ENCODE measurements at places on chromosomes 6 and 20.

- DNase-seq, result no peak
These were observed 50.8 kb downstream of the GRM4 start for GRCh38 chr6:34095136-34095505.

DNA sequence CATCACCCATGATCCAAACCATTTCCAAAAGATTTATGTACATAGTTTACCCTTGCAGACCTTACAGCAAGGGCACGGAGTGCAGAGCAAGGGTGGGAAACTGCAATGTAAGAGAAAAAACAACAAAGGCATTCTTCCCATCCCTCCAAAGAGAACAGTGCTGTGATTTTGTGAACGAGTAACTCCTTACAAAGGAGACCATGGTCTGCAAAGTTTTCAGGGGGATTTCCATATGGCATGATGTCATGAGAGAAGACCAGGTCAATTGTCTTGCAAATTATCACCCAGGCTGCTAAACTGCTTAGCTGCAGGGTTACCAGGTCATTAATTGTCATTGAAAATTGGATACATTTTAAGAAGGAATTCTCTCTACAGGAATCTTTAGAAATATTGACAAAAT is 58.3 kb downstream of the LAMP5 start:
- no peak for DNase-seq

GRCh38 chr6:146985111-146985510 is 219.1 kb upstream of the STXBP5 start:
- DNase-seq, result no peak

GRCh38 chr6:167786853-167787675 is 39.6 kb upstream of the AFDN start:
- no peak for DNase-seq

GRCh38 chr6:15927531-15928225 is 201.2 kb upstream of the MYLIP start:
- DNase-seq, result no peak

GRCh38 chr20:22474224-22474623 is 110.1 kb downstream of the FOXA2 start:
- no peak for DNase-seq

- DNase-seq, result no peak
These were observed 52.3 kb upstream of the MLN start for GRCh38 chr6:33856031-33856590.

GRCh38 chr6:36268478-36269275 is 1.2 kb upstream of the PNPLA1 start:
- no peak for DNase-seq

DNA sequence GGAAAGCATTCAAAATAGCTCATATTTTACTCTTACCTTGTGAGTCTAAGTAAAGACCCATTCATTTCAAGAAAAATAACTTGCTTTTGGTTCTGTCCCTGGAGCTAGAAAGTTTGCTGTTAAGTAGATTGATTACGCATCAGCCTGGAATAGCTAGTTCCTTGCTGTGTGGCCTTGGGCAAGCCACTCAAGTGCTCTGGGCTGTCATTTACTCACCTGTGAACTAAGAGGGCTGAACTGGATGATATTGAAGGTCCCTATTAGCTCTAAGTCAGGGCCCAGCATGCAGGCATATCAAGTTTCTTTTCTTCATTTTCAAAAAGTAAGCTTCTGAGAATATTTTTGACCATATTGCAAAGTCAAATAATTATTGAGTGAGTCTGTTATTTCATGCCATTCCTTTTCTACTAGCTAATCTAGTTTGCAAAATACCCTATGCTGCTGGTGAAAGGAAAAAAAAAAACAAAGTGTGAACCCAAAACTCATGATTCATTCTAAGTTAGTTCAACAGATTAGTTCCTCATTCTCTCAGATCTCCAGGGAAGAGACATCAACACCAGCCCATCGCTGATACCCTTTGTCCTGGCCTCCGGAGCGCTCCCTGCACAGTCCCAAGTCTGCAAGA is 106.5 kb upstream of the GMDS start:
- DNase-seq, result no peak

- no peak for DNase-seq
These were observed 267.6 kb upstream of the SGK1 start for GRCh38 chr6:134585517-134585873.

GRCh38 chr6:156780102-156780641 is 3.0 kb downstream of the ARID1B start:
- DNase-seq, result peak; percentile 82

DNA sequence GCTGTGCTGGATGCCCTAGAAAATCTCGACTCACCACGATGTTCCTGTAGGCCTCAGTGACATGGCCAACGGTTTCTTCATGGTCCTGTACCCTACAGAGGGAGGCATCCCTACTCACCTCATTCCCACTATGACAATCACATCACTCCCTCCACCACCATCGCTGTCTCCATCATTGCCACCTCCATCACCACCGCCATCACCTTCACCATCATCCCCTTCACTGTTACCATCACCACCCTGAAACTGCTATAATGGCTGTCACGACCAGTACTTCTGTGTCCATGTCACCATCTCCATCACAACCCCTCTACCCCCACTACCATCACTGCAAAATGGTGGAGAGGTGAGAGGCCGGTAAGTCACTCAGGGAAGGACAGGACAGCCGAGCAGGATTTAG is 29.8 kb upstream of the MRPS18A start:
- DNase-seq, result no peak

GRCh38 chr6:36926708-36927513 is 27.6 kb upstream of the PI16 start:
- DNase-seq, result no peak

DNA sequence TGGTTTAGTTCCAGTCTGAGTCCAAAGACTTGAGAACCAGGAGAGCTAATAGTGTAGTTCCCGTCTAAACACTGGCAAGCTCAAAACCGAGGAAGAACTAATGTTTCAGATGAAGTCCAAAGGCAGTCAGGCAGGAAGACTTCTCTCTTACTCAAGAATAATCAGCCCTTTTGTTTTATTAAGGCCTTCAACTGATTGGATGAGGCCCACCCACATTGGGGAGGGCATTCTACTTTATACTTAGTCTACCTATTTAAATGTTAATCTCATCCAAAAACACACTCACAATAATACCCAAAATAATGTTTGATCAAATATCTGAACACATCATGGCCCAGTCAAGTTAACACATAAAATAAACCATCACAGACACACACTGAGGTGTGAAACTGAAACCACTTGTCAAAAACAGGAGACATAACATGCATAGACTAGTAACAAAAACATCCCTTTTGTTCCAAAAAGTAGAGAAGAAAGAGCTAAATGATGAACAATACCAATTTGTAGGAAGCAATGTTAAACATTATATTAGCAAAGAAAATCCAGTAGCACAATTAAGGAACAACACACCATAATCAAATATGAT is 50.2 kb upstream of the SENP6 start:
- no peak for DNase-seq

- no peak for DNase-seq
These were observed 43.2 kb downstream of the TMEM242 start for GRCh38 chr6:157280157-157280556.

DNA sequence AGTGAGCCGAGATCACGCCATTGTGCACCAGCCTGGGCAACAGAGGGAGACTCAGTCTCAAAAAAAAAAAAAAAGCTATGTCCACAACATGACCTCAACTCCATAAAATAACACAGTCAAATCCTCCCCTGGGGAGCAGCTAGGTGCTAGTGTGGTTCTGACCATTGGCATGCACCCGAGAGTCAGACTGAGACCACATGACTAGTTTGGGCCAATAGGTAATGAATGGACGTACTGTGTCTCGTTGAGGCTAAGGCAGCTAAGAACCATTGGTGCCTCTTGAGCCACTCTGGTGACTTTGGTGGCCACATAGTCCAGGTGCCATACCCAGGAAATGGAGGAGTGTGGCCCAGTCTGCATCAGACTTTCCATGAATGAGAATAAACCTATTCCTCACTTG is 40.3 kb downstream of the ATP9A start:
- no peak for DNase-seq

GRCh38 chr6:130409418-130410100 is 43.7 kb downstream of the TMEM200A start:
- DNase-seq, result no peak

DNA sequence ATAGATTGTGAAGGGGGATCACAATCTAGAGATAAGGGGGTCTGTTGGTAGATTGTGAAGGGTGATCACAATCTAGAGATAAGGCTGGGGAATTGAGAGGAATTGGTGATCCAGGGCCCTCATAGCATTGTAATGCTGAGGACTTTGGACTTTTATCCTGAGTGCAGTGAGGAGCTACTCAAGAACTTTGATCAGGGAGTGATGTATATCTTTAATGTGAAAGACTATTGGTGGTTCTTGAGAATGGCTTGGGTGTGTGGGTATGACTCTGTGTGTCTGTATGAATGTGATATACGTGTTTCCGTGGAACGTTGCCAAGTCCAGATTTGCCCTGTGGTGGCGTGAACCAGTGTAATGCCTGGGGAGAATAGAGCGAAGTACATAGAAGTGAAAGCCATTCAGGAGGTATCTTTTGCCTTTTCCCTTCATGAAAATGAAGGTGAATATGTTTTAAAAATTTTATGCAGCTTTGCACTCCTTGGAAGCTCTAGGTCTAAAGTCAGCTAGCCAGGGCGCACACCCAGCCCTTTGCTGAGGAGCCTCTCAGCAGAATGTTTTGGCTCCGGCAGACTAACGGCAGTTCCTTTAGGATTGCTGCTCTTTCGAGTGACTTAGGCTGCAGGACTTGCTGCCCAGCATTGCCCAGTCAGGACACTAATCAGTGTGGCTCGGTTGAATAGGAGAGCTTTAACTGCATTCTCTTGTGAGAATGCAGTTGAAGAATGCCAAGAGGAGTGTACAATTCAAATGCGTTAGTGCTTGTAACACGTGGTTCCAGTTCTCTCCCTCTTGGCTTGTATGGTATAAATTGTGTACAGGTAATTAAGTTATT is 3.5 kb downstream of the ZFAND3 start:
- peak; percentile 13 for DNase-seq

DNA sequence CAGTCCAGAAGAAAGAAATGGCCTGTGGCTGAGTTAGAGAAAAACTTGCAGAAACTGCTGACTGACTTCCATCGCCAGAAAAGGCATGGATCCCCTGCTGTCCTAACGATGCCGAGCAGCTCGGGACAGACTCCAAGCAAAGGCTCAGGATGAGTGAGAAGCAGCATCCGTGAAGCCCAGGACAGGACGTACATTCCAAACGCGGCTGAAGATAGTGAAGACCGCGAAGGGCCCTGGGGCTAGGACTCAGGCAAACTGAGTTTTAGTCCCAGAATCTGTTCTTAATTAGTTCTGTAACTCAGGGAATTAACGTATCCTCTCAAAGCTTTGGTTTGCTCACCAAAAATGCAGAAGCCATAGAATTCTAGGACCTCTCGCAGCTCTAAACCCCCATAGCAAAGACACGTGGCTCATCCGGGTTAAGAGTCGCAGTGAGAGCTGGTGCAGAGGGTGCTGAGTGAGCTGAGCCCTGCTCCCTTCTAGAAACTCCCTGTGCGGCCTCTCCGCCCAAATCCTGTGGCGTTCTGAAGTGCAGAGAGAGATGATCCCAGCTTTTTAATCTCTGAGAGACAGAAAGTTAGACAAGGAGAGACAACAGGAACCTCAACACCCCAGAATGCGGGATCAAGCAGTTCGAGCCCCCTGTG is 132.9 kb upstream of the THBS2 start:
- DNase-seq, result no peak

GRCh38 chr6:137666202-137666774 is 172.1 kb upstream of the OLIG3 start:
- no peak for DNase-seq

- no peak for DNase-seq
These were observed 62.6 kb downstream of the BANF2 start for GRCh38 chr20:17762243-17762872.

- DNase-seq, result no peak
These were observed 46.4 kb upstream of the CST5 start for GRCh38 chr20:23925789-23926525.

GRCh38 chr6:17276766-17277165 is 4.4 kb upstream of the RBM24 start:
- DNase-seq, result no peak

DNA sequence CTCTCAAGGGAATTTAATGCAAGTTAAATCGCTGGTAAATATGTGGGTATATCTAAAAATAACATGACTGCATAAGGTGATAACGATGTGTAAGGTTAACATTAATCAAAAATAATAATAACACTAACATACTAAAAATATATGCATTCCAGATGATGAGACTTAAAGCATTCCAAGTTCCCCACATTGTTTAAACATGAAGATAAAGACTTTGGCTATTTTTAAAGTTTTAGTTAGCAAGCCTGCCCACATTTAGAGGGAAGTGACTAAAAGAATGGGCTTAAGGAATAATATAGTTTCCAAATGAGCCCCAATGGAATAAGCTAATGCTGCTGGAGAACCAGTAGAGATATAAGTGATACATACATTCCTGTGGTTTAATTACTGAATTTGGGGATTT is 941.3 kb downstream of the TBC1D32 start:
- DNase-seq, result no peak

- DNase-seq, result peak; percentile 40
These were observed 4.4 kb upstream of the IFNGR1 start for GRCh38 chr6:137223370-137224131.

- DNase-seq, result no peak
These were observed 138.5 kb downstream of the LINC00237 start for GRCh38 chr20:20967564-20968184.

DNA sequence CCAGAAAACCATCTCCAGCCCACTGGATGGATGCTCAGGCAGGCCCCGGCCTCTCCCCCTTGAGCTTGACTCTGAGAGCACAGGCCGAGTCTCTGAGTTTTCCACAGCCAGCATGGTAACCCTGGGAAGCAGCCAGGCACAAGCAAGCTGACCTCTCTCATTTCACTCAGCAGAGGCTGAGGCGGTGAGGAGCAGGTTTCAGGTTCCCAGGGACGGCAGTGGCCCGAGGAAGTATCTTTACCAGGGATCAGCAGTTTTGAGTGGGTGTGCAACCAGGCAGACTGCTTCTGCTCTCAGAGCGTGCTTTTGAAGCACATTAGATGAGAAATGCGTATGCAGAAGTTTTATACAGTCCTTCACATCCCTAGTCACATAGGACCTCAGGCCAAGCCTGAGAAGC is 12.6 kb downstream of the HCK start:
- no peak for DNase-seq

GRCh38 chr6:125315548-125315947 is 13.8 kb upstream of the HDDC2 start:
- no peak for DNase-seq

GRCh38 chr6:145015739-145016558 is 719.4 kb downstream of the EPM2A start:
- peak; percentile 76 for DNase-seq

DNA sequence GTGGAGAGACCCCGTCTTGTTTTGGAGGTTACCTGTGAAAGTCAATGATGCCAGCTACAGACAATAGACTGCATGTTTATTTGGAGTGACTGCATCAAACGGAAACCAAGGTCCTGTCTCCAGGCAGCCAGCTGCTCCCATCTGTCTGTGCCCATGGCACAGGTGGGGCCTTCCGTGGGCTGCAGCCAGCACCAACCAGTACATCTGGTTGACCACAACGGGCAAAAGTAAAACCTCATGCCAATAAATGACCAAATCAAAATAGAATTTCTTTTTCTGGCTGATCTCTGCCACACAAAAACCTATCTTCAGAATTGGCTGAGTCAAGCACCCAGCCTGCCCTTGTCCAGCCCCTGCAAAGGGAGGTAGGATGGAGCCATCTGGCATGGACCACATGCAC is 33.5 kb downstream of the DLL1 start:
- no peak for DNase-seq

Data from kidney capillary endothelial cell (primary cell).